ENCODE measurements at places on chromosomes 1 and 21. TPM values are rescaled to one million over a fixed set of nuclear protein-coding genes. Genes with fewer than 3 reads are reported as not detected.

GRCh38 chr1:234556245-234556943 lies 53.6 kb downstream of the IRF2BP2 start:
- H3K36me3 ChIP-seq: no peaks in the 10 kb centered on the region
- no peak overlapping the region for H3K4me3 ChIP-seq
- no peak for DNase-seq
- H3K4me1 ChIP-seq: peaks cover 13% of the 10 kb centered on the region
- no peak overlapping the region for H3K27ac ChIP-seq

Gene COG2
- total RNA-seq: 20.7 TPM

GRCh38 chr1:3945916-3946840 lies 46.1 kb upstream of the C1orf174 start:
- H3K4me1 ChIP-seq: no peaks in the 10 kb centered on the region
- H3K27me3 ChIP-seq: no peaks in the 10 kb centered on the region
- H3K36me3 ChIP-seq: no peaks in the 10 kb centered on the region
- H3K4me3 ChIP-seq: no peak overlapping the region

DNA sequence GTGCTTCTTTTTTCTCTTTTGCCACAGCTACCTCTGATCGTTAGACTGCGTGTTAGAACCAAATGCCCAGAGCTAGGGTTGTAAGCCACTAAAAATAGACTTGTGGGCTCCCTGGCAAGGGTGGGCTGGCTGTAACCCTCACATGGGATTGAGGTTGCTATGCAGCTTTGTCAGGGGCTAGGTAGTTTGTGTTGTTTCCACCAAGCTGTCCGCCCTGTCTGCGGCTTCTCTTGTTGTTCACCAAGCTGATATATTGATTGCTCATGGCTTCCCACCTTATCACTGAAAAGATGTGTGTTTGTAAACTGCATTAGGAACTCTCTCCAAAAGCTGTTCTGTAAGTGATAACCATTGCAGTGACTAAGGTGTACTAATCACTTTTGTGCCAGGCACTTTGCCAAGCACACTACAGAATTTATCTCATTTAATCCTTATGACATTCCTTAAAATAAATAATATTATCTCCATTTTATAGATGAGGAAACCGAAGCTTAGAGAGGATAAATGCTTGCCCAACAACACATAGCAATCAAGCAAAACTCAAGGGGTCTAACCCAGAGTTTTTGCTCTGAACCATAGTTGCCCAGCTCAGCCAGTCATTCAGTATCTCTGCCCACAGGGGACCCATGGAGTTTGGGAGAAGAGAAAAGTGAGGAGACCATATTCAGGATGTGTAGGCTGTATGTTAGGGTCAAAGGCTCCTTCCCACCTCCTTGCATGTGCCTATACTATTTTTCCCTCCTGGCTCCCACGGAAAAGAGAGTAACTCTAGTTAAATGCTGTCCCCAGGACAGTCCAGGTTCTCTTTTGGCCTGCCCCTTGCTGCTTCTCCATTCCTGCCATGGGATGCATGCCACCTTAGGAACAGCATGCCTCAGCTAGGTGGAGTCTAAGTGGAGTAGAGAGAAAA lies 42.2 kb upstream of the TARBP1 start:
- no peaks in the 10 kb centered on the region for H3K36me3 ChIP-seq
- DNase-seq: no peak
- peaks cover 12% of the 10 kb centered on the region for H3K4me1 ChIP-seq
- no peak overlapping the region for H3K4me3 ChIP-seq
- no peaks in the 10 kb centered on the region for H3K27me3 ChIP-seq

Gene TMEM200B
- 1.5 TPM for total RNA-seq

DNA sequence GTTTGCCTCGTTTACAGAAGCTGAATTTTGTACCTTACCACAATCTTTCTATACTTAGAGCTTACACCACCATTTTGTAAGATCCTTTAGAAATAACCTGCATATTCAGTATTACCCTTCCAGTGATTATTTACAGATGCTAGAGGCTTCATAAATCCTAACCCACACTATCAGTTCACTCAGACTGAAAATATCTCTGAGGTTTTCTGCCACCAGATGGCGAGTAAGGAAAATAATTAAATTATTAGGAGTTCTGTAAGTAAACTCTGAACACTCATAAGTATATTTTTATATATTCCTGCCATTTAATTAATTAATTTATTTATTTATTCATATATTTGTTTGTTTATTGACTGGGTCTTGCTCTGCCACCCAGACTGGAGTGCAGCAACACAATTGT lies 1635.2 kb downstream of the PLA2G4A start:
- H3K36me3 ChIP-seq: no peaks in the 10 kb centered on the region
- H3K4me1 ChIP-seq: no peaks in the 10 kb centered on the region
- DNase-seq: no peak
- H3K27me3 ChIP-seq: no peaks in the 10 kb centered on the region
- no peak overlapping the region for H3K27ac ChIP-seq

DNA sequence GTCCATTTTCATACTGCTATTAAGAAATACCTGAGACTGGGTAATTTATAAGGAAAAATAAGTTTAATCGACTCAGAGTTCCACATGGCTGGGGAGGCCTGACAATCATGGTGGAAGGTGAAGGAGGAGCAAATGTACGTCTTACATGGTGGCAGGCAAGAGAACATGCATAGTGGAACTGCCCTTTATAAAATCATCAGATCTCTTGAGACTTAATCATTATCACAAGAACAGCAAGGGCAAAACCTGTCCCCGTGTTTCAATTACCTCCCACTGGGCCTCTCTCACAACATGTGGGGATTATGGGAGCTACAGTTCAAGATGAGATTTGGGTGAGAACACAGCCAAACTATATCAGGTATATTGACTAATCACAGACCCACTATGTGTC lies 370.2 kb upstream of the USP24 start:
- no peak overlapping the region for H3K4me3 ChIP-seq
- no peaks in the 10 kb centered on the region for H3K4me1 ChIP-seq
- H3K36me3 ChIP-seq: no peaks in the 10 kb centered on the region
- H3K27me3 ChIP-seq: no peaks in the 10 kb centered on the region
- DNase-seq: no peak
- H3K27ac ChIP-seq: no peak overlapping the region

DNA sequence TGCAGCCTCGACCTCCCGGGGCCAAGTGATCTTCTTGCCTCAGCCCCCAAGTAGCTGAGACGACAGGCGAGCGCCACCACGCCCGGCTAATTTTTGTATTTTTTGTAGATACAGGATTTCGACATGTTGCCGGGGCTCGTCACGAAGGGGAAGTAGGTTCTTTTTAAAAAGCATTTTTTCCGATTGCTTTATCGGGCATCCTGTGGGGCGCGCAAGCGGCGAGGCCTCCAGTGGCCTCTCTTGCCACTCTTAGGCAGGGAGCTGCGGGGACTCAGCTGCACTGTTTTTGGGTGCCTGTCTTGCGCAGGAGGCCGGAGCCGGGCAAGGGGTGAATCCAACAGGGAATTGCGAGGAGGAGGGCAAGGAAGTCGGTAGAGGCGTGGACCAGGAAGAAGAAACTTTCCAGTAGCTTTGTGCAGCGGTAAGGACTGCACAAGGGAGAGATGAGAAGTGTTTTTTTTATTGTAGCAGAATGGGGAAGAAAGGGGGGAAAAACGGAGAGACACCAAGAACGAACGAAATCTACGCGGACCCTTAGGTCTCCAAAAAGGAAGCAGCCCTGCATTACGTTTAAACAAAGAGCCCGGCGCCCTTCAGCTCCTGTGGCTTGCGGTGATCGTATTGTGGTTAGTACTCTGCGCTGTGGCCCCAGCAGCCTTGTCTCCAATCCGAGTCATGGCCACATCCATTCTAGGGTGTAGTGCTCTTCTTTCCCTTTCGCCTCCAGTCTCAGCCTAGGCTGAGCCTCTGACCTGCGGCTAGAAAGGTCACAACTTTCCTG lies 164.8 kb downstream of the PPIAL4G start:
- H3K4me3 ChIP-seq: no peak overlapping the region
- peaks cover 5% of the 10 kb centered on the region for H3K4me1 ChIP-seq
- H3K27me3 ChIP-seq: peaks cover 44% of the 10 kb centered on the region

All from endothelial cell of umbilical vein (primary cell).